Uterine smooth muscle cell (primary cell): ENCODE measurements at places on chromosomes 3 and 15. TPM values are rescaled to one million over a fixed set of nuclear protein-coding genes. Genes with fewer than 3 reads are reported as not detected.

The PLA1A gene
- 0.25 and 0.33 TPM in 2 replicates for total RNA-seq

The KNG1 gene
- not detected in 2 replicates for total RNA-seq

The CASR gene
- not detected in 2 replicates for total RNA-seq

The IL17RE gene
- total RNA-seq, result 0.62 and 2.0 TPM in 2 replicates

The MYLK gene
- total RNA-seq, result 423 and 611 TPM in 2 replicates
